ENCODE measurements at places on chromosomes 3 and 15. TPM values are rescaled to one million over a fixed set of nuclear protein-coding genes. Genes with fewer than 3 reads are reported as not detected.

GRCh38 chr15:82901114-82901805 lies 51.3 kb downstream of the HOMER2 start:
- H3K27ac ChIP-seq = no peak overlapping the region
- no peaks in the 10 kb centered on the region for H3K36me3 ChIP-seq
- H3K4me1 ChIP-seq = no peaks in the 10 kb centered on the region
- H3K27me3 ChIP-seq = no peaks in the 10 kb centered on the region

DNA sequence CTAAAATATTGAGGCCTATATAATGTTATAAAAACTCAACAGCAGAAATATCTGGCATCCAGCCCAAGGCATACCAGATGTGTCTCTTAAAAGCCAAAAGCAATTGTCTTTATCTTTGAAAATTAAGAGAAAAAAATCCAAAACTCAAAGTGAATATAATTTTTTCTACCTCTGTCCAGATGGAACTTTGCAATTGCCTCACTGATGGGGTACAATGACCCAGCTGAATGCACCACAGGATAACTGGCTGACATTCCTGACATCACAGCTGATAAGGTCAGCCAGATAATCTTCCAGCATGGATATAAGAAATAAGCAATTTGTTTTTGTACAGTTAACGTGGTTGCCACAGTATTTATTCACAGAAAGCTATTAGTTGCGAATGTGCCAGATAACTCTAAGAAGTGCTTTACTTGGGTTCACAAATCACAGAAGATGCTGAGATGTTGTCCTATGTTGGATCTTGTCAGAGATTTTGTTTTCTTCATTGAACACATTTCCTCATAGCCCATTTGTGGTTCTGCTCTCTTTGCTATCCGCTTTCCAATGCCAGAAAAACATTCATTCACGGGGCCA lies 566.9 kb upstream of the CCDC54 start:
- no peaks in the 10 kb centered on the region for H3K4me1 ChIP-seq
- no peak for DNase-seq
- H3K27ac ChIP-seq = no peak overlapping the region
- no peaks in the 10 kb centered on the region for H3K36me3 ChIP-seq

GRCh38 chr15:66130496-66131034 lies 123.0 kb downstream of the MEGF11 start:
- H3K27ac ChIP-seq = no peak overlapping the region
- no peaks in the 10 kb centered on the region for H3K4me1 ChIP-seq
- H3K4me3 ChIP-seq = no peak overlapping the region
- H3K27me3 ChIP-seq = no peaks in the 10 kb centered on the region
- H3K36me3 ChIP-seq = no peaks in the 10 kb centered on the region
- no peak for DNase-seq

GRCh38 chr15:73295630-73296286 lies 73.0 kb downstream of the HCN4 start:
- peak overlapping the region; percentile 88 for H3K27ac ChIP-seq
- H3K4me3 ChIP-seq = no peak overlapping the region
- peak; percentile 83 for DNase-seq
- peaks cover 61% of the 10 kb centered on the region for H3K4me1 ChIP-seq
- H3K27me3 ChIP-seq = no peaks in the 10 kb centered on the region

GRCh38 chr15:58452775-58453174 lies 21.0 kb downstream of the LIPC start:
- no peak overlapping the region for H3K4me3 ChIP-seq
- no peak overlapping the region for H3K27ac ChIP-seq
- H3K36me3 ChIP-seq = no peaks in the 10 kb centered on the region
- H3K4me1 ChIP-seq = peaks cover 6% of the 10 kb centered on the region

DNA sequence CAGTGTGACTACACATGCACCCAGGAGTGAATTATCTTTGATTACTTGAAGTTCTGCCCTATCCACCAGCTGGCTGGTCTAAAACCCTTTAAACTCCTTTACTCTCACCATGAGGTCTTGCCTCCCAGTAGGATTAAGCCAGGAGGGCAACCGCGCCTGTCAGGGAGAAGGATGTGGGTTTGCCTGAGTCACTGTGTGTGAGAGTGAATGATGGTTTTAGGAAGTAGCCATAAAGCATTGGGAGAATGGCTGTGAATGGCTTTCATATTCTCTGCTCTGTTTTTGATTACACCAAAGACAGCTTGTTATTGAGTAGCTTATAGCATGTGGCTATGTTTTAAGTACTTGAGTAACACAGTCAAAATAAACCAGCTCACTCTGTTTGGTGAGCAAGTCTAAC lies 637.7 kb upstream of the TBL1XR1 start:
- DNase-seq = peak; percentile 17
- no peaks in the 10 kb centered on the region for H3K4me1 ChIP-seq
- no peak overlapping the region for H3K27ac ChIP-seq
- H3K4me3 ChIP-seq = no peak overlapping the region

Gene ZIC4
- polyA plus RNA-seq = not detected

Data from CD14-positive monocyte (primary cell).